Muscle of arm (tissue), 14 donors: ENCODE measurements at places on chromosomes 1 and 21.

- DNase-seq: no peak
Observed at GRCh38 chr1:24902471-24902891, 27.6 kb downstream of the RUNX3 start.

GRCh38 chr1:44296086-44296485, 59.0 kb downstream of the ERI3 start:
- DNase-seq: no peak

DNA sequence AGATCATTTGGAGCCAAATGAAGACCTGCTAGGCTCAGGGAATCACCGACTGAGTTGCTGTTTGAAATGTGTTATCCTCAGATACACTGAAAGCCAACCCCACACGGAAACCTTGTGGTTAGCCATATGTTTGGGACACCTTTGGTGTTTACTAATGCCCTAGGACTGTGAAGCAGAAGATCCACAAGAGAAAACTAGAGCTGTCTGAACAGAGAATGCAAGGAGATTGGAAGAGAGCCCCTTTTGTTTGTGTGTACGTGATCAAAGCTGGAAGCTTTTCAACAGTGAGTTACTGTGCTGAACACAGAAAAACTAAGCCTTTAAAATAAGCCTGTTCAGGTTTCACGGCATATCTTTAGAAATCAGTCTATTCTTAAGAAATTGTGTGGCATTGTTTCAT, 908.2 kb upstream of the ADGRL2 start:
- DNase-seq: no peak

DNA sequence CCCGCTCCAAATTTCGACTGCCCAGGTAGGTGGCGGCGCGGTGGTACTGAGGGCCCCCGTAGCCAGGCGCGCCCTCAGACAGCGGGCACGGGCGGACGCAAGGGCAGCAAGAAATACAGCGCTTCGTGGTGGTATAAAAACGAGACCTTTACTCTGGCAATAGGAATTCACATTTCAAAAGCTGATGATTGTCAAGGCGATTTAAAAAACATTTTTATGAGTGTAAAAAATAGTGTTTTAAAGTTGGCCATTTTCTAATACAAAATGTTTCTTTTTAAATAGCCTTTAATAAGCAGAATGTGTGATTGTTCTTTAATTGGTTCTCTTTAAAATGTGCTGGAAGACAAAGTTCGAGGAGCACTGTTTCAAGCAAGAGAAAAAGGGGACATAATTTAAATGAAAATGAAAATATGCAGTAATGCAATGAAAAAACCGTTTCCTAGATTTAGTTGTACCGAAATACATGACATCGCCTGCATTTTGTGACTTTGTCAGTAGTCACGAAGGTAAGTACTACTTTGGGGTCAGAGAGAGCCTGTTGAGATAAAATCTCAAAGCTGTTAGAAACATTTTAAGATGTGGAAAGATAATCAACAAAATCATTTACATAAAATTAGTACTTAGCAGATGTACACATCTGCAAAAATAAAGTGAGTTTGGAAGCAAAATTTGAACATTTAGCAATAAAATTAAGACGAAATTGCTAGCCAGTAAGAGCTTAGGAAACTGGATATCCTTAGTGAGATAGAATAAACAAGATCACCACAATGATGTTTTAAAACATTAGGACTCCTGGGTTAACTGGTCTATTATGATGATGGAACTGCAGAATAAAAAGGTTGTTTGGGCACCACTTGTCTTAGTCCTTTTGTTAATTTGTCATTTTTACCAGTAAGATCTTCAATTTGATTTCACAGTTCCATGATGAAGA, 1.1 kb upstream of the PSMG1 start:
- DNase-seq: no peak

- DNase-seq: peak; percentile 12
Observed at GRCh38 chr21:41767606-41768436, 969 bp upstream of the RIPK4 start.

- no peak for DNase-seq
Observed at GRCh38 chr1:243268751-243269460, 13.1 kb downstream of the SDCCAG8 start.

DNA sequence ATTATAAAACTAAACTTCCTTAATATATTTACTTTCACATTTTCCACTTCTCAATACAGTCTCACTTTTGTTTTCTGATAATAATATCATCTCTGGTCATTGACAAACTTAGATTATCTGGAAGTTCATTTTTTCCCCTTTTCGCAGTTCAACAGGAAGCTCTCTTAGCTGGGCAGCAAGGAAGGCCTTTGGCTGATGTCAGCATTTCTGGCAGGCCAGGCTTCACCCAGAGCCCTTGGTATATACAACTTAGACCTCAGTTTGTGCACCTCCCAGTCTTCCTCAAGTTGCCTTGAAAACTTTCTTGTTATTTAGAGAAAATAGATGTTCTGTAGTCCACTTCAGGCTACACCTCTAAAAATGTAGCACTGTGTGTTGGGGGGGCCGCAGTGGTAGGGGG, 1103.6 kb downstream of the AMY1C start:
- no peak for DNase-seq

DNA sequence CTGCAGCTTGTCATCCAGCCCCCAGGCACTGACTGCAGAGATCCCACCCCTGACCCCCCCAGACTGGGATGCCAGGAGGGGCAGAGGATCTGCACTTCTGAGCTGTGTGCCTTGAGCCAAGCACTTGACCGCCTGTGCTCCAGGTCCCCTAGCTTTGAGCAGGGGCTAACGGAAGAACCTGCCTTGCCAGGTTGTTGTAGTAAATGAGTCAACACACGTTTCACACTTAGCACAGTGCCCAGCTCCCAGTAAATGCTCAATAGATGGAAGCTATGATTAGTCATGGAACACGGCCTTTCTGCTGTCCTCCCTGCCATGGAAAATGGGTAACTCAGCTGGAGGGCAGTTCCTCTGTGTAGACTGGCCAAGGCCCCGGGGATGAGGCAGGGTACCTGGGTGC, 24.1 kb downstream of the IFFO2 start:
- no peak for DNase-seq

GRCh38 chr1:234760303-234760723, 150.3 kb upstream of the IRF2BP2 start:
- no peak for DNase-seq

DNA sequence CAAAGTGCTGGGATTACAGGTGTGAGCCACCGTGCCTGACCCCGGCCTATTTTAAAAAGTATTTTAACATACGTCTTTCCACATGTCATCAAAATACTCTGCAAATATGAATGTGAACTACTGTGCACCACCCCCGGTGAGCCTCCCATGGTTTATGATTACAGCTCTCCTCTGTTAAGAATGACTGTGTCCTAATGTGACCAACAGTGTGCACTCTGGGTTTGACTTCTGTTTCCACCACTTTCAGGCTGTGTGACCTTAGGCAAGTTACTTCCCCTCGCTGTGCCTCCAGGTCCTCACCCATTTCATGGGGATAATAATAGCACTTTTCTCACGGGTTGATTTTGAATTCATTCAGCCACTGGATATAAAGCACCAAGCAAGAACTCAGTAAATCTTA, 14.7 kb downstream of the AMPD2 start:
- DNase-seq: no peak

GRCh38 chr21:20016435-20017005, 981.7 kb upstream of the NCAM2 start:
- no peak for DNase-seq

DNA sequence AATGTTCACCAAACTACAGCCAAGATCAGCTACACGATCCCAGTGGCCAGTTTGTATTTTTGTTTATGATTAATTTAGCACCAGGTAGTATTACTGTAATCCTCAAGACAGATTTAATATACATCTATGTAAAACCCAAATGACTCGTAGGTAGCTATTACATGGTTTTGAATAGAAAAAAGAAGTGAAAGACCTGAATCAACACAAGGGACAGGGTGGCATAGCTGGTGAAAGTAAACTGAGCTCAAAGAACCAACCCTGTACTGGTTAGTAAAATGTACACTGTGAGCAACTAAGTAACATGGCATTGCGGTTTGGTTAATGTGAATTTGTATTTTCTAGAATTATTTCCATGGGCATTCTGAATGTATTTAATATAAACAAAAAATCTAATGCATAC, 8.8 kb downstream of the GPATCH2 start:
- DNase-seq: no peak

GRCh38 chr1:178060789-178061556, 32.9 kb upstream of the RASAL2 start:
- DNase-seq: no peak

DNA sequence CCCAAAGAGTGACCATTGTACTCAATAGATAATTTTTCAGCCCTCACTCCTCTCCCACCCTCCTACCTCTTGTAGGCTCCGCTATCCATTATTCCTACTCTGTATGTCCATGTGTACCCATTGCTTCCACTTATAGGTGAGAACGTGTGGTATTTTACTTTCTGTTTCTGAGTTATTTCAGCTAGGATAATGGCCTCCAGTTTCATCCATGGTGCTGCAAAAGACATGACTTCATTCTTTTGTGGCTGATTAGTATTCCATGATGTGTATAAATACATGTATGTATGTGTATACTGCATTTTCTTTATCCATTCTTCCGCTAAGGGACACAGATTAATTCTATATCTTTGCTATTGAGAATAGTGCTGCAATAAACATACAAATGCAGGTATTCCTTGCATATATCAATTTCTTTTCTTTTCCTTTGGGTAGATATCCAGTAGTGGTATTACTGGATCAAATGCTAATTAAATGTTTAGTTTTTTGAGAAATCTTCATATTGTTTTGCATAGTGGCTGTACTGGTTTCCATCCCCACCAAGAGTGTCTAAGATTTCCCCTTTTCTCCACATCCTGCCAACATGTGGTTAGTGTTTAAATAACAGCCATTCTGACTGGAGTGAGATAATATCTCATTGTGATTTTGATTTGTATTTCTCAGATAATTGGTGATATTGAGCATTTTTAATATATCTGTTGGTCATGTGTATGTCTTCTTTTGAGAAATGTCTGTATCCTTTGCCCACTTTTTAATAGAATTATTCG, 4.9 kb downstream of the LY9 start:
- DNase-seq: no peak

- no peak for DNase-seq
Observed at GRCh38 chr1:228387321-228387720, 19.3 kb downstream of the TRIM11 start.

GRCh38 chr1:228891272-228892034, 156.2 kb downstream of the RHOU start:
- no peak for DNase-seq

DNA sequence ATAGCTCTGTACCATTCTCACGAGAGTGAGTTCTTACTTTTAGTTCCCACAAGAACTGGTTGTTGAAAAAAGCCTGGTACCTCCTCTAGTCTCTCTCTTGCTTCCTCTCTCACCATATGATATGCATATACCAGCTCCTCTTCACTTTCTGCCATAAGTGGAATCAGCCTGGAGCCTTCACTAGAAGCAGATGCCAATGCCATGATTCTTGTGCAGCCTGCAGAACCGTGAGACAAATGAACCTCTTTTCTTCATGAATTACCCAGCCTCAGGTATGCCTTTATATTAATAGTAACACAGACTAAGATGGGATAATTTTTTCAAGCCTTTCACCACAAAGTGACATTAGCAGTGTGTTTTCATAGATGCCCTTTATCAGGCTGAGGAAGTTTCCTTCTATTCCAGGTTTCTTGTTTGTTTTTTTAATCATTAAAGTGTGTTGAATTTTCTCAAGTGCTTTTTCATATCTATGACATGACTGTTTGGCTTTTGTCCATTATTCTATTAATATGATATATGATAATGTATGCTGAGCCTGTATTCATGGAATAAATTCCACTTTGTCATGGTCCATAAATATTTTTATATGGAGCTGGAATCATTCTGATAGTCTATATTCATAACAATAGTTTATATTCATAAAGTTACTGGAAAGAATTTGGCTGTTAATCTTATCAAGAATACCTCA, 40.7 kb upstream of the C1orf185 start:
- DNase-seq: no peak

- DNase-seq: no peak
Observed at GRCh38 chr1:95057351-95057750, 15.4 kb downstream of the ALG14 start.

DNA sequence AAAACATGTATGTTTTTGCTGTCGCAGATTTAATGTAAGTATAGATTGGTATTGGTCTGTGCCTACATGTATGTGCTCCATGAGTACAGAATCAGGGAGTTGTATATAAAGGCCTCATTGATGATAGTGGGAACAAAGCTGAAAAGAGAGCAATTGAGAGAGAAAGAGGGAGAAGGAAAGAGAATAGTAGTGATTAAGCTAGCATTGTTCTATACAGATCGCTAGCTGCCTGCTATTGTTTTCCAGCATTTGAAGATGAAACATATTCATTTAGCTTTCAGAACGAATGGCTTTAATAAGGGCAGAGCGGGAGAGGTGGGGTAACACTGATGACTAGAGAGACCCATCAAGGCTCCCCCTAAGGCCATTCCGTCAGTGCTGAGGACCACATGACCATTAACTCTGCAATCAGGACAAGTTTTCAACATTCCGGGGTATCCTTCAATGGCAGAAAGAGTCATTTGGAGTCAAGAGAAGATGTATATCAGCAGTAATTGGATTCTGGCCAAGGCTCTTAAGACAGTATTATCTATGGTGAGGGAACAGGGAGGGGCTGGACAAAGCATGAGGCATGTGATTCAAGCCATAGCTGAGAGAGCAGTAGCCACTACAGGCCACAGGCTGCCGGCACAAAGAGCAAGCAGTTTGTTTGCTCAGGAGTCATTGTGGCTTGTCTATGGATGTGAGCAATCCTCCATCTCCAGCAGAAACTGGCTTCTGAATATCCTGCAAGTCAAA, 176.5 kb downstream of the PBX1 start:
- no peak for DNase-seq

DNA sequence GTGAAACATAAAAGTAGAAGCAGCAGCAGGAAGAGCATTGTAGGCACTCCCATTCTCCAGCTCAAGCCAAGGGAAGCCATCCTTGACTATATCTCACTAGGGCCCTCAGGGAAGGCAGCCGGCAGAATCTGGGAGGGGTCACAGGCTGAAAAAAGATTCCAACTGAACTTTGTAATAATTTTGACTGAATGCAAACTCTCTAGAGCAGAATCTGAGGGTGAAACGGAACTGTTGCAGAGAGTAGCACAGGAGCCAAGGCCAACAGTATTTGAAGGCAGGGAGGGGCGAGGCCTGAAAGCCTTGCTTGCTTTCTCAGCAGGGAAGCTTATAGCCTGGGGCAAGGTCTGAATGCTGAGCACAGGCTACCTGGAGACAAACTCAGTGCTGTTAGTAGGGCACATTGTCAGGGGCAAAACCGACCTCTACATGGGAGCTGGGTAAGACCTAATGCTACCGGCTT, 180.6 kb downstream of the COL24A1 start:
- DNase-seq: peak; percentile 48
